Thyroid gland (tissue), 4 donors: ENCODE measurements at places on chromosomes 6 and 20. TPM values are rescaled to one million over a fixed set of nuclear protein-coding genes. Genes with fewer than 3 reads are reported as not detected.
A peak's percentile ranks its signal among the peaks of the same experiment; 100 is the strongest.

DNA sequence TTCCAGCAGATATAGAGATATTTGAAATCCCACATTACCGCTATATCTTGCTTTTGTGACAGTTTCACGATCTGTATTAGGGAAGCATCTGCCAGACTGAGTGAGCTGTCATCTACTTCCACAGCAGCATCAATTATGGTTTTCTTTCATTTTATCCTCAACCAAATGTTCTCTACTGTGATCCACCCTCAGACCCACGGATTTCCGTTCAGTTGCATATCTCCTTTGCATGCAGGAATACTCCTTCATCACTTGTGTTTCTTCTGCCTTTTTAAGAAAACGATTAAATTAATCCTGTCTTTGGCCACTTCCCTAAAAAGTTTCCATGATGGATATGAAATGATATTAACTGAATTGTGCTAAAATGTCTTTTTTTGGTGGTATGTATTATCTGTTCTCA, 262.1 kb upstream of the ADGRB3 start:
- no peaks in the 10 kb centered on the region for H3K36me3 ChIP-seq
- H3K27me3 ChIP-seq: no peaks in the 10 kb centered on the region
- H3K4me3 ChIP-seq: no peak overlapping the region
- no peak overlapping the region for H3K27ac ChIP-seq
- H3K4me1 ChIP-seq: no peaks in the 10 kb centered on the region

- no peaks in the 10 kb centered on the region for H3K27me3 ChIP-seq
- no peak overlapping the region for H3K4me3 ChIP-seq
- no peaks in the 10 kb centered on the region for H3K4me1 ChIP-seq
- no peak overlapping the region for H3K27ac ChIP-seq
- DNase-seq: no peak
Measured at GRCh38 chr6:158416883-158417759, 104.9 kb downstream of the TULP4 start.

Gene TAGAP
- total RNA-seq: 3.7 TPM

- peak overlapping the region; percentile 64 for H3K4me3 ChIP-seq
- no peak for DNase-seq
- H3K27me3 ChIP-seq: no peaks in the 10 kb centered on the region
Measured at GRCh38 chr6:104860221-104860620, 502 bp upstream of the HACE1 start.

GRCh38 chr20:45949542-45950329, 15.3 kb downstream of the PCIF1 start:
- no peak overlapping the region for H3K27ac ChIP-seq
- no peak overlapping the region for H3K4me3 ChIP-seq
- no peaks in the 10 kb centered on the region for H3K27me3 ChIP-seq
